ENCODE measurements at places on chromosomes 1 and 21. TPM values are rescaled to one million over a fixed set of nuclear protein-coding genes. Genes with fewer than 3 reads are reported as not detected.

- peaks cover 17% of the 10 kb centered on the region for H3K4me1 ChIP-seq
- no peaks in the 10 kb centered on the region for H3K27me3 ChIP-seq
- H3K27ac ChIP-seq, result no peak overlapping the region
- H3K36me3 ChIP-seq, result peaks cover 20% of the 10 kb centered on the region
- no peak for DNase-seq
These were observed 12.0 kb downstream of the ALDH9A1 start for GRCh38 chr1:165686121-165686970.

- H3K27me3 ChIP-seq, result no peaks in the 10 kb centered on the region
- no peak overlapping the region for H3K4me3 ChIP-seq
- no peak overlapping the region for H3K27ac ChIP-seq
- H3K36me3 ChIP-seq, result no peaks in the 10 kb centered on the region
- H3K4me1 ChIP-seq, result no peaks in the 10 kb centered on the region
- peak; percentile 35 for DNase-seq
These were observed 36.7 kb downstream of the RRP1 start for GRCh38 chr21:43825936-43826622.

GRCh38 chr1:46244656-46245371, 2.7 kb upstream of the RAD54L start:
- no peaks in the 10 kb centered on the region for H3K27me3 ChIP-seq
- no peak overlapping the region for H3K27ac ChIP-seq
- H3K4me1 ChIP-seq, result peaks cover 9% of the 10 kb centered on the region
- no peaks in the 10 kb centered on the region for H3K36me3 ChIP-seq

DNA sequence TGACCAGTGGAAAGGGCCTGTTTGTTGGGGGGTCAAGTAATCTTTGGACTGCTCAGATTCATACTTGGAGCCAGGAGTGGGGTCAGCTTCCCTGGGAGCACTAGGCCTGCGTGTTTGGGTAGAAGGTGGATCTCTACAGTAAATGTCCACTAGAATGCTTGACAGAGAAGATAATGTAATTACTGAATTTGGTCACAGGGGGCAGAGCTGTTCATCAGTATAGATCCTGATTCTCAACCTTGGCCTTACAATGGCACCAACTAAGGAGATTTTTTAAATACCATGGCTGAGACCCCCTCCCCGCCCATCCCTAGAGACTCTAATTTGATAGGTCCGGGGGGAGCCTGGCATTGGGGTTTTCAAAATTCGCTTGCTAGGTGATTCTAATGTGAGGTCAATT, 217.5 kb upstream of the PLXNA2 start:
- no peak for DNase-seq
- no peak overlapping the region for H3K27ac ChIP-seq
- H3K4me3 ChIP-seq, result no peak overlapping the region
- no peaks in the 10 kb centered on the region for H3K4me1 ChIP-seq
- H3K27me3 ChIP-seq, result no peaks in the 10 kb centered on the region

DNA sequence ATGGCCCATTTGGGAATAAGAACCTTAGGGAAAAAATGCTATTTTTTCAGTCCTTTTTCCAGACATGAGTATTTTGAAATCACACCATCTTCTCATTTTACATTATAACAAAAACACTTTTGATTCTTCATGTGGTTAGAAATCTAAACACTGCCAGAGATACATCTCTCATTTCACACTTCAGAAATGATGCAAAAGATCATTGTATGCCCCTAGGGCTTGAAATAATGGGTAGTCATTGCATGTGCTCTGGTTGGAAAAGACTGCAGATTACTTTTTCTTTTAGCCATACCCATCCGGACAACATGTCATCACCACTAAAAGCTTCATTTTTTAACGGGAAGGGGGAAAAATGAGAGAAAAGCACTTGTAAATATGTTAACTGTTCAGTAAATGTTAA, 1152.2 kb upstream of the ADGRL4 start:
- DNase-seq, result no peak
- no peaks in the 10 kb centered on the region for H3K36me3 ChIP-seq
- no peaks in the 10 kb centered on the region for H3K4me1 ChIP-seq

Gene GPR153
- total RNA-seq, result 0.66 TPM

DNA sequence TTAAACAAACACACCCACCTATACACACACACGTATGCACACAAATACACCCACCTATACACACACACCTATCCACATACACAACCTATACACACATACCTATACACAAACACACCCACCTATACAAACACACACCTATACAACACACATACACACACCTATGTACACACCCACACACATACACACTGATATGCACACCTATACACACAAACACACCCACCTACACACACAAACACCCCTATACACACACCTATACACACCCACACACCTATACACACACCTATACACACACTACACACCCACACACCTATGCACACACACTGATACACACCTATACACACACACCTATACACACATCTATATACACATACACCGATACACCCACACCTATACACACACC, 115.7 kb upstream of the VAMP3 start:
- no peak overlapping the region for H3K4me3 ChIP-seq
- no peaks in the 10 kb centered on the region for H3K27me3 ChIP-seq
- H3K27ac ChIP-seq, result no peak overlapping the region
- no peaks in the 10 kb centered on the region for H3K4me1 ChIP-seq

Gene C4BPB
- not detected for total RNA-seq

Gene FMO1
- not detected for total RNA-seq

- H3K27me3 ChIP-seq, result no peaks in the 10 kb centered on the region
- no peaks in the 10 kb centered on the region for H3K4me1 ChIP-seq
- no peak overlapping the region for H3K27ac ChIP-seq
- H3K4me3 ChIP-seq, result no peak overlapping the region
- DNase-seq, result no peak
These were observed 8.8 kb downstream of the LRRC38 start for GRCh38 chr1:13505020-13505419.

Measured in CD8-positive, alpha-beta memory T cell (primary cell).